ENCODE measurements at places on chromosomes 3 and 15.

DNA sequence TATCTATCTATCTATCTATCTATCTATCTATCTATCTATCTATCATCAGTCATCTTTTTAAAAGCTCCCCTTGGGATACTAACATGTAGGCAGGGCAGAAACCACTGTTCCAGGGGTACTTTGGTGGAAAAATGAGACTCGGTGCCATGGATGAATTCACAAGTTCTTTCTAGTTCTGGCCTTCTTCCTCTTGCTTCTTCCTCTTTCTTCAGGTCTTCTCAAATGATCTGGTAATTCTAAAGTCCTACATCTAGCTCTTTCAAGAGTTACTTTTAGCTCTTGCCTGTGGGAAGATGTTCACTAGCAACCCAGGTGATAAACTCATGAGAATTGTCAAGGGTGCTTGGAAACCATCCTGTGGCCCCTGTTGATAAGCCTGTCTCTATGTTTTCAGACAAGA is 168.5 kb upstream of the TBC1D5 start:
- DNase-seq = no peak

- DNase-seq = no peak
Measured at GRCh38 chr3:112376992-112377391, 44.0 kb downstream of the CD200 start.

DNA sequence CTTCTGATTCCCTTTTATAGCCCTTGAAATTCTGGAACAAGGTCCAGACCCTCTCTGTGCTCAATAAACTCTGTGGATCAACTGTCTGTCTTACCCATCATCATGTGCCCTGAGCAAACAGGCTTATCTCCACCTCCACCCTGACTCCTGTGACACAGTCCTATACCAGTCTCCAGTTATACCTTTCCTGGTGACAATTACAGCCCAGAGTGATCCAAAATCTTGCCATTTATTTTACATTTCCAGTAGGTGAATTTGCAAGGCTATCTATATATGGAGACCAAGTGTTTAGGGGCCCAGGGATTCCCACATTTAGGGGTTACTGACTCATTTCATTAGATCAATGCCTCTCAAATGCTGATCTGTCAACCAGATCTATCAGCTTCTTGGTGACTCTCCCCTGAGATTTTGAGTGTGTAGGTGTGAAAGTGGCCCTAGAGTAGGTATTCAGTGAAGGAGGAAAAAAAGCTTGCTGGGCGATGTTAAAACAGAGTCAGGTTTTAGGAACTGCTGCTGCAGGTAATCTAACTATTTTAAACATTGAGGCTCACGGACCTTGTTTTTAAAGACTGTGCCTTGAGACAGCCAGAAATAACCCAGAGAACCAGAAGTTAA is 229.6 kb upstream of the WNT5A start:
- no peak for DNase-seq

GRCh38 chr3:14388201-14388600 is 14.2 kb upstream of the SLC6A6 start:
- no peak for DNase-seq

GRCh38 chr15:51621936-51622603 is 501 bp downstream of the DMXL2 start:
- DNase-seq = peak; percentile 31

DNA sequence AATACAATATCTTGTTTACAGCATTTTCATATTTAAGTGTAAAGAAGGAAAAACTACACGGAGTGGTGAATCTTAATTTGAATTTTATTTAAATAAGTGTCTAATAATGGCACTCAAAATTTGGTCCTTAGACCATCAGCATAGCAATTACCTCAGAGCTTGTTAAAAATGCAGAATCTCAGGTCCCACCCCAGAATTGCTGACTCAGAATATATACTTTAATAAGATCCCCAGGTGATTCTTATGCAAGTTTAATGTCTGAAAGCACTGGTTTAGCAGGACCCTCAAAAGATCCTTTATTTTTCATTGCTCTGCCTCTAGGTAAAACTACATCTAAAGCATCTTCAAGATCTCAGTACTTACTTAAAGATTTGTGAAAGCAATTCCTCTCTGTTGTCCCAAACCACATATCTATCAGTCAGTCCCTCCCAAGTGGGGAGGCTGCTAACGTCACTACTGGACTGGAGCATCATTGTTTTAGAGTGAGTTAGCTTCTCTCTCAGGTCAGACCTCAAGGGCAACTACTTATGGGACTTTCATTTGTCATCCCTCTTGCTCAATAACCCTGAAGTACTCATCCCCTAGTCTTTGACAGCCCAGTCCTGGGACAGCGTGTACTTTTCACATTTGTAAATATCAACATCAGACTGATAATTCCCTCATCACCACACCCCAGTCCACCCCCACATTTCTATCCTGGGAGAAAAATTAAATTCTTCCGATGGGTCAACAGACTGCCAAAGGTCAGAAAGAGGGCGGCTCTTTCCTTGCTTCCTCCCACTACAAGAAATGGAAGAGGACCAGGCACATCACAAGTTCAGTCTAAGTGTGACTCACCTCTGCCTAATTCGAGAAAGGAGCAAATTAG is 76.7 kb downstream of the CBLB start:
- no peak for DNase-seq

DNA sequence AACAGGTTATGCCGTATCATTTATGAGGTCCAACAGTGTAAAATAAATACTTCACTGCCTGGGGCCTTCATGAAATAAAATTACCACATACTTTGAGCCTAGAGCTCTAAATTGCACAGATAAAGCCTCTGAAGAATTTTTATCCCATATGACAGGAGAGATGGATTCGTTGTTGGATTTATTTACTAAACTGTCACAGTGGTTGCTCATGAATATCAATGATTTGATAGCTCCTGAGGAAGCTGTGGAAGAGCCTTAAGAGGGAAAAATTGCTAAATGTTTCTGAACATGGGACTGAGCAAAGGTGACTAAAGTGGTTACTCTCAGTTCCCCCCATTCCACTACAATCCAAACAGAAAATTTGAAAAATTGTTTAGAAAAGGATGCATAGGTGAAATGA is 558.9 kb upstream of the IL12A start:
- no peak for DNase-seq

- DNase-seq = no peak
Measured at GRCh38 chr3:131925571-131925970, 109.2 kb downstream of the CPNE4 start.

Data from renal cortex interstitium (tissue), 15 donors.